Activated CD8-positive, alpha-beta memory T cell treated with anti-CD3 and anti-CD28 coated beads for 24 hours (primary cell): ENCODE measurements at places on chromosomes 4 and X.
A peak's percentile ranks its signal among the peaks of the same experiment; 100 is the strongest.

- DNase-seq: no peak
These were observed 1569.7 kb upstream of the IGFBP7 start for GRCh38 chr4:58679886-58680285.

DNA sequence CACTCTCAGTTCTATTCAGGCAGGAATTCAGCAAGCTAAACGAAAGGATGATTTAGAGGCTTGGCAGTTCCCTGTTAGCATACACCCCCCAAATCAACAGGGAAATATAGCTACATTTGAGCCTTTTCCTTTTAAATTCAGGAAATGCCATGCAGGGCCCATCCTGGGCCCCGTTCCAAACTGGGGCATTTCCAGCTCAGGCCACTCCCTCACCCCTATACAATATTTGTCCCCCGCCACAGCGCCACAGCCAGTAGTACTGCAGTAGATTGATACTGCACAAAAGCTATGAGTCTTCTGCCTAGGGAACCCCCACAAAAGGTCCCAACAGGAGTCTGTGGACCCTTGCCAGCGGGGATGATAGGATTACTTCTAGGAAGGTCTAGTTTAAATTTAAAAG is 102.0 kb upstream of the MAPK10 start:
- no peak for DNase-seq

DNA sequence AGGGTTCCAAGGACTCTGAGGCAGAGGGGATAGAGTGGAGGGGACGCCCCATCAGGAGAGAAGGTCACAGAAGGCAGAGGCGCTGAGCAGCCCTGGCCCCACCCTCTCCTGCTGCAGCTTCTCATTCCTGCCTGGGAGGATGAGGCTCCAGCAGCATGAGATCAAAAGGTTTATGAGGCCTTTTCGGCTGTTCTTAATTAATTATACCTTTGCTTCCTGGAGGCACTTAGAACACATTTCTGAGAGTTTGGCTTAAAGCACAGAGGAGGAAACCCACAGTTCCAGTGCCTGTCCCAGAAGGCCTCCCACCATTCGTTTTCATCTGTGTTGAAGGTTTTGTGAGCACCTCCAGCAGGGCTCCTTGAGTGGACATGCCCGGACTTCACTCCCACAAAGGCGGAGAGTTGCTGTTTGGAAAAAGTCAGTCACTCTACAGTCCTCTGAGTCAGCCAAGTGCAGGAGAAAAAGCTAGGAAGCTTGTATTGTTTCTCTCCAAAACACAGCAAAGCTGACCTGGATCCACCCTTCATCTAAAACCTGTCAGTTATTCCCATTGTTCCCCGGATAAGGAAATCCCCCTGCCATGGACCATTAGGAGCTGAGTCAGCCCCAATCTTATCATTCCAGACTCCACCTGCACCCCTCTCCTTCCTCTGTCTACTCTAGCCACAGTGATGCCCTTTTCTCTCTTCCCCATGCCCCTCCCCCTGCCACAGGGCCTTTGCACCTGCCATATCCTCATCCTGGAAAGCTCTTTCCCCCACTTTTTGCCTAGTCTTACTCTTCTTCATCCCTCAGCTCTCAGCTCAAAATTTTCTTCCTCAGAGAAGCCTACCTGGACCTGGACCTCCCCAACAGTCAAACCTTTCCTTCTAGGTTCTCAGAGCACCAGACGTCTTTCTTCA is 276.8 kb downstream of the FBXW7 start:
- DNase-seq: no peak

DNA sequence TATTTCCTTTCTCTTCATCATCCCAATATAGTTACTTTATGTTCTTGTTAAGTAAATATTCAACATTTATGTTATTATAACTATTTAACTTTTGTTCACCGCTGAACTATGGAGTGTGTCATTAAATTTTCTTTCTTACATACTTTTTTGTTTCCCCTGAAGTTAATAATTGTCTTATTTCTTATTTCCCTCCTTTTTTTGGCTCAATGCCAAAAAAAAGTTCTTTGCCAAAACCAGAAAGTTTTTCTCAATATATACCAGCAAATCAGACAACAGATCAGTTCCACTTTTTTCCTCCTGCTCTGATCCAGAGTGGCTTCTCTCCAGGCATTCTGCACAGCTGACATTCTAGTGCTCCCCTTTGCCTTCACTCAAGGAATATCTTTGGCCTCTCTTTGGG is 187.0 kb upstream of the PPARGC1A start:
- DNase-seq: no peak

GRCh38 chr4:86117705-86118302 is 242.0 kb downstream of the MAPK10 start:
- no peak for DNase-seq

GRCh38 chr4:95998311-95998710 is 158.4 kb downstream of the PDHA2 start:
- no peak for DNase-seq

GRCh38 chr4:119733431-119733830 is 104.8 kb upstream of the PDE5A start:
- no peak for DNase-seq

DNA sequence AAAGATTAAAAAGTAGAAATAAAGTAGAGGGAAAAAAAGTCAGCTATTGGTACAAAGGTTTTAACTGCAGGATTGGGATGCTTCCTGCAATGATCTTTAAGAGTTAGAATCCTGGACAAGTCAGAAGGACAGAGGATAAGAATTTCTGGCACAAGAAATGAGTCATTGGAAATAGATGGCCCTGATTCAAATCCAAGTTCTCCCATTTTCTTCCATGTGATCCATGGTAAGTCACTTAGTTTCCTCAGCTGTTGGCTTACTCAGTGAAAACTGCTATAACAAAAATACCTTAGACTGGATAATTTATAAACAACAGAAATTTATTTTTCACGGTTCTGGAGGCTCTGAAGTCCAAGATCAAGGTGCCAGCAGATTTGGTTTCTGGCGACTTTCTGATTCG is 13.3 kb upstream of the TBC1D19 start:
- no peak for DNase-seq

DNA sequence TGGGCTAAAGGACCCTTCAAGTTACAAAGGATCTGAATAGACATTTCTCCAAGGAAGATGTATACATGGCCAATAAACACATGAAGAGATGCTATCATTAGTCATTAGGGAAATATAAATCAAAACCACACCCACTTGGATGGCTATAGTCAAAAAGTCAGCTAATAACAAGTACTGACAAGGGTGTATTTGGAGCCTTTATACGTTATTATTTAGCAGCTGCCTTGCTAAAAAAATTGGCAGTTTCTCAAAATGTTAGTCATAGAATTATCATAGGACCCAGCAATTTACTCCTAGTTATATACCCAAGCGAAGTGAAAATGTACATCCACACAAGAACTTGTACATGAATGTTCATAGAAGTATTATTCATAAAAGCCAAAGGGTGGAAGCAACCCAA is 112.7 kb upstream of the DUSP21 start:
- DNase-seq: no peak

GRCh38 chr4:139077567-139078355 is 62.2 kb downstream of the NOCT start:
- no peak for DNase-seq

- DNase-seq: no peak
These were observed 580.3 kb upstream of the ZFP42 start for GRCh38 chr4:187415231-187415630.

DNA sequence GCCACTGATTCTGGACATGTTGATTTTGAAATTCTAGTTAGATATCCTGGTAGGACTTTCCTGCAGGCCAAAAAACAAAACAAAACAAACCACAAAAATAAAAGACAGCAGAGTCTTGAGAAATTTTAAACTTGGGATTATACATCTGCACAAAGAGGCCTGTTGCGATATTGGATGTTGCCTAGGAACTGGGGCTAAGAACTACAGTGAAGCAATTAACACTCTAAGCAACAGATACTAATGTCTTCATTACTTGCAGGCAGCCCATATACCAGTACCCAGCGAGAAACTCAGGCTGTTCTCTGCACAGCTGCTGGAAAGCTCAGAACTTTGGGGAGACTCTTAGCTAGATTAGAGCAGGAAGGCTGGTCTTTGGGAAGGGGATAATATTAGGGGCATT is 69.1 kb upstream of the SCOC start:
- DNase-seq: no peak

DNA sequence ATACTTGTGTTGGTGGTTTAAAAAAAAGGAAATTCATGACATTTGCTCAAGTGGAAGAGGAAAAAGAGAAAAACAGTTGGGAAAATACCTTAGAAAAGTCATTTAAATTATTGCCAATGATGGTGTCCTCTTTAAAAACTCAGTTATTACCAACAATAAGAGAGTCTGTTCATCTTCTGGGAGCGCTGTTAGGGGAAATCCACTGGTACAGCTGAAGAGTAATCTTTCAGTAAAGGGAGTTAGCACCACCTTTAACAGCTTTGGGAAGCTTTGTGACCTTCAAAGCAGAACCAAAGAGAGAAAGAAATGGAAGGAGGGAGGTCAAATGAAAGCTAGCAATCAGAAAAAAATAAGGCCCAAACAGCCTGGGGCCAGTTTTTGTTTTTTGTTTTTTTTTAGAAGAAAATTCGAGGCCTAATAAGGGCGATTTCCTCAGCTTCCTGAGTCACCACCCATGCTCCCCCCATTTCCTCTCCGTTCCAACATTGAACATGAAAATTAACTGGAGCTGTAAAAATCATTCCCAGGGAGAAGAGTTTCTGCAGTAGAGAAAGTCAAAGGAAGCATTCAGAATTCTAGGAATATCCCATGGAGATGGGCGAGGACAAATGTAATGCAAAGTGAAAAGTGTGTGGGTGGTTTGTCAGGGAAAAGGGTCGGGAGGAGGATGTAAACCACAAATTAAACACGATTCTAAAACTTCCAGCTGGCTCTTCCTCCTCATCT is 115.1 kb downstream of the SH3KBP1 start:
- DNase-seq: no peak

DNA sequence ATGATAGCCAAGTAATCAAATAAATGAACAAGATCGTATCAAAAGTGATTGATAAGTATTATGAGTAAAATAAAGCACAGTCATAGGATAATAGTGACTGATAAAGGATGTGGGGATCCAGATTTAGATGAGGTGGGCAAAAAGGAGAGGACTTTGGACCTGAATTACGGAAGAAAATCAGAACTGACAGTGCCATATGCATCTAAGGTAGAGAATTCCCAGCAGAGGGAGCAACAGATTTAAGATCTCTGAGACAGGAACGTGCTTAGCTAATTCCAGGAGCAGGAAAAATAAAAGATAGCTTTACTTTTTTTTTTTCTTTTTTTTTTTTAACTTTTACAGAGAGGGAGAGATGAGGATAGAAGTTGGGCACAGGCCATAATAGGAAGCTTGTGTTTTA is 189.9 kb downstream of the NWD2 start:
- DNase-seq: no peak

DNA sequence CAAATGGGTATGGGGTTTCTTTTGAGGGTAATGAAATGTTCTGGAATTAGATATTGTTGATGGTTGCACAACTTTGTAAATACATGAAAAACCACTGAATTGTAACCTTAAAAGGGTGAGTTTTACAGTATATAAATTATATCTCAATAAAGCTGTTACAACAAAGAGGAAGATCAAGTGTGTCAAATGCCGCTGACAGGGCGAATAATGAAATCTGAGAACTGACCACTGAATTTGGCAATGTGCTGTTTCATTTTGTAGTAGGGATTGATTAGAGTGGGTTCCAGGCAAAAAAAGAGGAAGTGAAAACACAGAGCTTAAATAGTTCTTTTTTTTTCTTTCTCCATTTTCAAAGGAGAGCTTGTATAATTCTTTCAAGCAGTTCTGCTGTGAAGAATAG is 161.1 kb upstream of the NAP1L5 start:
- no peak for DNase-seq

DNA sequence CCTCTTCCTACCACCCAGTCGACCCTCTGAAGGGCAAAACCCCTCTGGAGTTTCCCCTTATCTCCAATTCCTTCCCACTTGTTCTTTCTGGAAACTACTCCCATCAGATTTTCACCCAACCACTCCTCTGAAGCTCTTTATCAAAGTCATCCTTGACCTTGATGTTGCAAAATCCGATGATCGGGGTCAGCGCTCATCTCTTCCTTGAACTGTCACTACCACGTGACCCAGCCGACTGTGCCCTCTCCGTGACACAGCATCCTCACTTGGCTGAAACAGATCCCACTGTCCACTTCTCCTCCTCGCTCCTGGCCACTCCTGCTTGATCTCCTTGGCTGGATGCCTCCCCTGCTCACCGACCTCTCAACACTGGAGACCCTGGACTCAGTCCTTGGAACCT is 1.1 kb downstream of the CFAP99 start:
- DNase-seq: no peak

DNA sequence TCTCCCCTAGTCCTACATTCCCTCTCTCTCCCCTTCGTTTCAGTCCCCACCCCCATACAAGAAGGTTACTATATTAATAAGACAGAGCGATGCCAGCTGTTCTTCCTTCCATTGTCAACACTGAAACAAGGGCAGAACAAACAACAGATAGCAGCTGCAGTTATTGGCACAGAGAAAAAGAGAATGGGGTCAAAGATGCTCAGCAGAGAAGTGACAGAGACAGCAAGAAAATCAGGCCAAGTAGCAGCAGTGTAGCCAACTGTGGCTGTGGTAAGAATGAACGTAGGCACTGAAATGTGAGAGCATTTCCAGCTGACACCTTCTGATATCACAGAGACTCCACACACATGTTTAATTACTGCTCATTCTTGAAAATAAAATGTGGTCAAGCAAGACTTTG is 641.8 kb downstream of the FSTL5 start:
- no peak for DNase-seq

- DNase-seq: peak; percentile 56
These were observed 378 bp upstream of the RPS6KA6 start for GRCh38 chrX:84188320-84188834.

- no peak for DNase-seq
These were observed 77.5 kb downstream of the CRLF2 start for GRCh38 chrX:1134976-1135375.

DNA sequence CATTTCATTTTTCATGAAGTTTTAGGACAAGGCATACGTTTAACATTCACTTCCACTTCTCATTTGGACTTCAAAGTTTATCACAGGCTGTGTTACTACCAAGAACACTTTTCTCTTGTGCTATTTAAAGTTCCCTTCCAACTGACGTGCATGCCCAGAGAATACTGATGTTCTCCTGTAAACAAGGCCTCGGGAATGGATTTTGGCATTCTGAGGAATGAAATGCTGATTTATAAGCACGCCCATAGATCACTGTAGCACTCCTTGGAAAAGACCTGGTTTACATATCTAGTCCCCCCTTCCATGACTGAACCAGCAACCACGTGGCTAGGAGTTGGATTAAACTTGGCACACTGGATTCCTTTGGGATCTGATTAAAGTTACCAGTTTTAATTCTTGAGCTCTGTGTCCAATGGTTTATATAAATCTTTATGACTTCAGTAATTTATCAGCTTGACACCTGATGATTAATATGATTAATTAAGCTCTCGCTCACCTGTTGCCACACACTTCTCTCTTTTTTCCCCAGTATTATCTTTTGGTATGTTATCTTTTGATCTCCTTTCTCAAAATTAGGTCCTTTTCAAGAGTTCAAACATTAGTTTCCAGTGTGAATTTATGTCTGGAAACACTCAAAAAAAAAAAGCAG is 122.4 kb upstream of the HAND2 start:
- DNase-seq: no peak

- DNase-seq: no peak
These were observed 20.9 kb downstream of the CLRN2 start for GRCh38 chr4:17535906-17536305.

GRCh38 chr4:86098691-86099090 is 261.2 kb downstream of the MAPK10 start:
- no peak for DNase-seq

GRCh38 chrX:148562846-148563245 is 62.4 kb downstream of the AFF2 start:
- DNase-seq: no peak

- peak; percentile 89 for DNase-seq
These were observed at the start of gene TET2 for GRCh38 chr4:105146276-105147015. Gene TET2, plus strand, starts transcription at chr4:105146876. Its CDS starts 87,067 bp downstream, at chr4:105233943.

GRCh38 chr4:184370711-184371389 is 103.5 kb downstream of the IRF2 start:
- no peak for DNase-seq
